ENCODE measurements at places on chromosomes 11 and 22.

- DNase-seq: no peak
Measured at GRCh38 chr11:115521825-115522224, 17.6 kb upstream of the CADM1 start.

- DNase-seq: no peak
Measured at GRCh38 chr11:117866526-117866925, 9.9 kb downstream of the FXYD6 start.

DNA sequence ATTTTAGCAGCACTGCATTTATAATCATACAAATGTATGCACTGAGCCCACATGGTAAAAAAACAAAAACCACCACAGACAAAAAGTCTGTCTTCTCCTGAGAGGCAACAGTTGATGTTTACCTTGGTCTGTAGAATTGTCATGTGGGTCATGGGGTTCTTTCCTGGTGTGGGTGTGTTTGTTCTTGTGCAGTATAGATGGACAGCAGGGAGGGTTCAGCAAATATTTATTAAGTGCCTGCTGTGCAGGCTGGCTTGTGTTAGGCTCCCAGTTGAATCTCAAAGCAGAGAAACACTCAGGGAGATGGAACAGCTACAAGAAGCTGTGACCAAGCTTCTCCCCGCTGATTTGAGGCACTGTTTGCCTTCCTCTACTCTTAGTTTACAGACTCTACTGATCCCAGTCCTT, 82.2 kb downstream of the PISD start:
- DNase-seq: no peak

DNA sequence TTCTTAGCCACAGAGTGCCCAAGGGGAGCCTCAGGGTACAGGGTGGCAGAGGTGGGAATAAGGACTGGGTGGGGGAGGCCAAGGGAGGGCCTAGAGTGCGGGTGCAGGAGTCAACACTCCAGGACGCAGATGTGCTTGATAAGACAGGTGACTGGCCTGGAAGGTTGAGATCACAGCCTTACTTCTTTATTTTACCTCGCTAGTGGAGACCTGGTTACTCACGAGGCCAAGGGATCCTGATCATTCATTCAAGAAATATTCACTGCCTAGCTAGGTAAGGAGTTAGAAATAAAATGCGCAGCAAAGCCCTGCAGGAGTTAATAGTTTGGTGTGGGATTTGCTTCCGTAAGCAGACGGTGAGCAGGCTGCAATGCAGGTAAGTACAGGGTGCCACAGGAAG, 13.2 kb upstream of the PEX26 start:
- DNase-seq: no peak

DNA sequence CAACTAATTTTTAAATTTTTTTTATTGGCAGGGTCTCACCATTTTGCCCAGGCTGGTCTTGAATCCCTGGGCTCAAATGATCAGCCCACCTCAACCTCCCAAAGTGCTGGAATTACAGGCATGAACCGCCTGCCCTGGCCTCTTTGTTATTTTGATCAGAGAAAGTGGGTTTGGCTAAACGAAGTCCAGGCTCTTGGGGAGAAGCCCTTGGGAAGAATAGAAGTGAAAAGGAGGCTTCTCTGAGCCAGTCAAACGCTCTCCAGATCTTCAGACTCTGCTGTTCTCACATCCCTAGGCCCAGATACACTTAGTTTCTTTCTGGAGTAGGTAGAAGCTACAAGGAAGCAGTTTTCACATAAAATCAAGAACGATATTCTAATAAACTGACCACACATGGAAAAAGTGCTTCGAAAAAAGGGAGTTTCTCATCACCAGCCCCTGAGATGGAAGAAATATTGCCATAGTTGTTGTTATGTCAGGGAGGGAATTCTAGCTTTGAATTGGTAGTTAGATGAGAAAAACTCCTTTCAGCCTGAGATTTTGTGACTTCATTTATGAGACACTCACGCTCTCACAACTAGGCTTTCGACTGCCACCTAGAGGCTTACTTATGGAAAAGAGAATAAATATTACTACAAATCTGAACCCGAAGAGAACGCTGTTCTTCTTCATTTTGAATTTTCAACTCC, 41.7 kb upstream of the AQP11 start:
- DNase-seq: no peak

DNA sequence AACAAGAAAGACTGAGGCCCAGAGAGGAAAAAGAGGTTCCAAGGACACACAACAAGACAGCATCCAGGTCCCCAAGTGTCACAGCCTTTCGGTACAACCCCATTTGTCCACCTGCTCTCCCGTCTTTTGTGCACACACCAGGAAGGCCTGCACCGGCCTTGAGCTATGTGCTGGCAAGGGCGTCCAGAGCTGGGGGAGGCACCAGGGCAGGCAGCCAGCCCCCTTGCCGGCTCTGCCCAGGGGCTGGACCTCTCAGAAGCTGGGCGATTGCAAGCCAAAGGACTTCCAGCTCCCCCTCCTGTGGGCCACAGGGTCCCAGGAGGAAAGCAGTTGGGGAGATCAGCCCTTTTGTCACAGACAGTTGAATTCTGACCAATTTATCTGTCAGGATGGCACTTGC, 210.5 kb downstream of the MN1 start:
- no peak for DNase-seq

- DNase-seq: no peak
Measured at GRCh38 chr11:56916162-56916561, 72.6 kb upstream of the OR5AK2 start.

DNA sequence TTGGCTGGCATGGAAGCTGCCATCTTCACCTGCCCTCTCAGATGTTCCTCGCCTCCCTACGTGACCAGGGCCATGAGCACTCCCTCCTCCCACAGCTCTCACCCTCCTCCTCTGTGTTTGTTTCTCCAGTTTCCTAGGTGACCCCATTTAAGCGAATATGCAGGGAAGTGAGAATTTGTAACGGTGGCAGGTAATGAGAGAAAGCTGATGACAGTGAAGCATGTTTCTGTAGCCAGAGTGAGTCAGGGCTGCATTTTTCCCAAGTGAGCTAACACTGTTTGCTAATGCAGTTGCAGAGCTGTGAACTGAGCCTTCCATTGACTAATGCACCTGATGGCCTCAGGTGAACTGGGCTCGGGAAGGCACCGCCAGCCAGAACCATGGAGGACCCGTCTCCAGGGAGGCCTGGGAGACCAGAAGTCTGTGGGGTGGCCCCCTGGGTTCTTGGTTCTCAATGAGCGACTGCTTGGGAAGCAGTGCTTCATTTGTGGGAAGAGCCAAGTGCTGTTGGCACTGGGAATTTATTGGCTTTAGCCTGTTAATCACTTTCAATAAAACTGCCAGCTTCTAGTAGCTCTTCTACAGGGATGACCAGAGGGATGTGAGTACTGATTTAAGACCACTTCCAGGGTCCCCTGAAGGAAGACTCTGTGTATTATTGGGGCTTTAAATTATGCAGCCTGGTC, 64.5 kb downstream of the BARX2 start:
- no peak for DNase-seq

GRCh38 chr11:28964811-28965210, 856.6 kb downstream of the METTL15 start:
- no peak for DNase-seq

GRCh38 chr11:13238879-13239514, 38.6 kb upstream of the BMAL1 start:
- DNase-seq: peak; percentile 21

DNA sequence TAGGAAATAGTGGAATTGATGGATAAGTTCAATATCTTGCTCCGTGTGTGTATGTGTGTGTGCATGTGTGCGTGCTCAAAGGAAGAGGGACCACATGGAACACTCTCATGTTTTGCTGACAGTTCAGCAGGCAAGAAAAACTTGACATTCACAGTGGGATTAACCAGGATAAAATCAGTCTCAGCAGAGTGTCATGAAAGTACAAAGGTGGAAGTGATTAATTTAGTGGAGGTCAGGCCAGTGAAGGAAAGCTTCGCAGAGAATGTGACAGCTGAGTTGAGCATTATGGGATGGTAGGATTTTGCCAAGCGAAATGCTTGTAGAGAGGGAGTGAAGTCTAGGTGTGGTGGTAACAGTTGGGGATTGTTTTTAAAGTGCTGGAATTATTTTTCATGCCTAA, 15.7 kb upstream of the FBXO3 start:
- no peak for DNase-seq

DNA sequence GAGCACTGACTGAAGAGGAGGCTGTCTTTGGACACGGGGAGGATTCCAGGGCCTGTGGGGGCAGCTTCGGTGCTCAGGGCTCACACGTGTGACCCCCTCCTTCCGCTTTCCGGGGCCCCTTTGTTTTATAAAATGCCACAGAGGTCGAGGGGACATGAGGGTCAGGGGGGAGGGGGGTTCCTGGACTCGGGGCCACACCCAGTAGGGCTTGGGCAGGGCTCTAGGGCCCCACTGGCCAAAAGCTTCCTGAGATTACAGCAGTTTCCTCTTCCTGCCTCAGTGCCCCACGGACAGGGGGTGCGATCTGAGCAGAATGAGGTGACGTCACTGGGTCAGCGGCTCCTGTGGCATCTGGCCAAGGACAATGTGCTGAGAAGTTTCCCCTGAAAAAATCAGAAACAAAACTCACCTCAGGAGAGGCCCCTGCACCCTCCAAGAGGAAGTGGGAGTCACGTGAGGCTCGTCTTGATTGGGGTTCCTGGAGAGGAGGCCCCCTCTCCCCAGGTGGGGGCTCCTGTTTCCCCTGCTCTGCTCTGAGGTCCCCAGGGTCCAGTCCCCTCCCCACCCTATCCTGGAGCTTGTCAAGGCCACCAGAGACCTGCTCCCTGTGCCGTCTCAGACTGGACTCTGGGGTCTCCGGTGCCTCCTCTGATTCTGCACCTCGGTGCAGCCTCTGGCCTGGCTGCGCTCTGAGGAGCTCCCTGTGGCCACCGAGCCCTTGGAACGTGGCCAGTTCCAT, 6.4 kb upstream of the IFITM3 start:
- DNase-seq: no peak

- no peak for DNase-seq
Measured at GRCh38 chr11:26578998-26579661, 7.1 kb upstream of the MUC15 start.

DNA sequence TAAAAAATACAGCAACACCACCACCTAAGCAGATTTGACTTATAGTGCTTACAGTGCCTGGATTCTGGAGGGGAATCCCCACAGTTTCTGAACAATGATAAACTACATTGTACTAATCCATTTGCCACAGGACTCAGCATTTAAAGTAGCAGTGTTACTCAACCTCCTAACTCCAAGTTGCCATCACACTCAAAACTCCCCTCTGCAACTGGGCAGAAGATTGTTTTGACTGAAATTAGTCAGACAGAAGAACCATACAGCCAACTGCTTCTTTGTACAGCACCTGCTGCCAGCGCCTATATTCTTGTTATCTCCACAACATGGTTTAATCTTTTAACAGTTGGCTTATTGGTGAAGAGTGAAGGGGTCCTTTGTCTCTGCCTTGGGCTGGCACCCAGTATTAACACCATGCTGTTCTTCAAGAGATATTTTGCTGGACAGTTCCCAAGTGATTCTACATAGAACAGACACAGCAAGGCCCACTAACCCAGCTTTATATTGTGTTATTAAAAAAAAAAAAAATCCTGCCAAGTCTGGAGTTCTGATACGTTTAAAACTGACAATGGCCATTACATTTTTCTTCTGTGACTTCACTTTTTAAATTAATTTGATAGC, 273.2 kb downstream of the DCDC1 start:
- no peak for DNase-seq

- no peak for DNase-seq
Measured at GRCh38 chr22:30105483-30105882, 25.2 kb downstream of the HORMAD2 start.

DNA sequence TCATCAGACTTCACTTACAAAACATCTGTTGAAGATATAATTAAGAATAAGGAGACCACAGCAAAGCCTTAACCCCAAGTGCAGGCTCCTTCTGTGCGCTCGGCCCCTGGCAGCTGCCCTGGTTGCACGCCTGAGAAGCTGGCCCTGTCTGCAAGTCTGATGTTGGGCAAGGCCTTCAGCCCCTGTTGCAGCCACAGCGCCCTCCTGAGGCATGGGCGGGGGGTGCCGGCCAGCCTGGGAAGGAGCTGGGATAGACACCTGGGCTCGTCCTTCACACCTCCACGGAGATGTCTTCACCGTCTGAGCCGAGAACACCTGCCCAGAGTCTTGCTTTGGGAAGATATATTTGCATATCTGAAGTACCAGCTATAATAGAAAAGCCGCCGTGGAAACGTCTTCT, 104.1 kb downstream of the MPPED1 start:
- no peak for DNase-seq

GRCh38 chr11:44877571-44878497, 72.8 kb downstream of the TP53I11 start:
- no peak for DNase-seq

GRCh38 chr11:79678780-79679452, 238.1 kb upstream of the TENM4 start:
- DNase-seq: no peak

GRCh38 chr11:74299015-74299414, 12.4 kb downstream of the P4HA3 start:
- no peak for DNase-seq

DNA sequence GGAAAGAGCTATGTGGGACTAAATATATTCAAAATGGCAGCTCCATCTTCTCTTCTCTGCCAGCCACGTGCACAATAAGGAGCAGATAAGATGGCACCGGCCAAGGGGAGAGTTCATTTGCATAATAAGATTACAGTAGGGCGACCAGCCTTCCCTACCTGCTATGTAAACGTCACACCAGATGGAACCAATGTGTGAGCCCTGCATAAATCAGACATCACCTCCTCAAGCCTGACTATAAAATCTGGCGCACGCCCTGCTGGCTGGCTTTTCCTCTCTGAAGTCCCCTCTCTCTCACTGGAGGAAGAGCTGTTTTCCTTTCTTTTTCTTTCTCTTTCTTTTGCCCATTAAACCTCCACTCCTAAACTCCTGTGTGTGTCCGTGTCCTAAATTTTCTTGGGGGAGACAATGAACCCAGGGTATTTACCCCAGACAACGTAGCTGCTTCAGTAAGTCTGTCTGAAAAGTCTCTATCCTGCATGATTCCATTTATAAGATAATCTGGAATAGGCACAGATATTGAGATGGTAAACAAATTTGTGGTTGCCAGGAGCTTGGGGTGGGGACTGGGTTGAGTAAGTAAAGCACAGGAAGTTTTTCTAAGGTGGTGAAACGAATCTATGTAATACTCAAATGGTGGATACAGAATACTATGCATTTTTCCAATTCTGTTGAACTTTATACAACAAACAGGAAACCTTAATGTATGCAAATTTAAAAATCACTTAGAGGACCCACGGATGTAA, 670.0 kb upstream of the KIRREL3 start:
- no peak for DNase-seq

DNA sequence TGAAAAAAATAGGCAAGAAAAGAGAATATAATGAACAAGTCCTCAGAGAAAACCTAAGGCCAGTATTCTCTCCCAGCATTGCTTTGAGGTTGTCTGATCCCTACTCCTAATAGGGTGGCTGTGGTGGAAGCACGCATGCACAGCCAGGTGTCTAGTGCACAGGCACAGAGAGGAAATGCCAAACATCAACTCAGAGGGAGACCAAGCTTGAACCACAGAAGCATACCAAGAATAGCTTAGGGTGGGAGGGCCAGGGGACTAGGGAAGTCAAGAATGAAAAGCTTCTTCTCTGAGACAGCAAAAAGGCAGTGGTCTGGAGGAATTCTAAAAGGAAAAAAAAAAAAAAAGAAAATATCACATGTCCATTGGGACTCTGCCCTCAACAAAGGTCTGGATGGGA, 244.1 kb upstream of the API5 start:
- DNase-seq: no peak
